NCI-H460 (cell line): ENCODE measurements at places on chromosomes 7 and 10. TPM values are rescaled to one million over a fixed set of nuclear protein-coding genes. Genes with fewer than 3 reads are reported as not detected.

- no peak for DNase-seq
Measured at GRCh38 chr10:47366181-47366631, 17.9 kb downstream of the ZNF488 start.

Gene NPY
- total RNA-seq, result not detected in 2 replicates

DNA sequence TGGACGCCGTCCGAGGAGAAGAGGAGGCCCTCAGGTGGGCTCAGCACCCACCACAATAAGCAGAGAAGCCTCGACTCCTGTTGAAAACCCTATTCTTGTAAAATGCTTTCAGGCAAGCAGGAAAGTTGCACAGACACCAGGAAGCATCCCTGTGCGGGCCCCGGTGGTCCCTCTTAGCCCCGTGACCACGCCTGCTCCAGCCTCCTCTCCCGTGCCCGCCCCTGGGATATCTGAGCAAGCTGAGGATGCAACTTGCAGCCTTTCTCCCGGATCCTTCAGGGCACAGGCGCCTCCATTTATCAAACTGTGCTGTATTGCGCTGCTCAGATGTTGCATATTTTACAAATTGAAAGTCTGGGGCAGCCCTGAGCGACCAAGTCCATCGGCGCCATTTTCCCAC, 72.7 kb downstream of the CFAP46 start:
- no peak for DNase-seq

Gene TECPR1
- 8.8 and 10.5 TPM in 2 replicates for total RNA-seq

DNA sequence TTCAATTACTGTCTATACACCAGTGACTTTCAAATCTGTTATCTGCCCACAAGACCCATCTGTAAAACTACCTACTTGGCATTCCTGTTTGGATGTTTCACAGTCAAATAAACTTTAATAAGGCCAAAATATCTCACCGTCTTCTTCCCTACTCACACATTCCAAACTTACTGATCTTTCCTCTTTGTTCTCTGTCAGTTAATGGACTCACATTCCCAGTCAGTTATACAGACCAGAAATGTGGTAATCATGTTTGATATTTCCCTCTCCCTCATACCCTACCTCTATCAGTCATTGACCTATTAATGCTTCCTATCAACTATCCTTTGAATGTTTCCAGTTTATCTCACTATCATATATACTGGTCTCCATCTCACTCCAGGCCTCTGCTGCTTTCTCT, 28.5 kb upstream of the HDAC9 start:
- DNase-seq, result no peak

DNA sequence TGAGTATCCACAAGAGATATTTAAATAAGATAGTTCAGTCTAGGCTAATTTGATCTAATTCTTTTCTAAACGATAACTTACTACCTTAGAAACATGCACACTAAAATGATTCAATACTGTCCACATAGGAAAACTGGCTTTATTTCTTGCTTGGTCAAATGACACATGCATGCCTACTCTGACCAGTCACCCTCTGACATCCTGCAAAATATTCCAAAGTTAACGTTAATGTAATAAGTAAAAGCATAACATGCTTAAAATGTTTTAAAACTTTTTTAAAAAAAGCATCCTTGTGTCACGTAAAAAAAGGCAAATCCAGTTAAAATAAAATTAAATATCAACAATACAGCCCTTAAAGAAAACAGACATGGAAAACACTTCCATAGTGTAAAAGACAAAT, 70.2 kb downstream of the UBE2H start:
- DNase-seq, result no peak

- DNase-seq, result no peak
Measured at GRCh38 chr10:28217848-28218247, 85.0 kb downstream of the MPP7 start.

DNA sequence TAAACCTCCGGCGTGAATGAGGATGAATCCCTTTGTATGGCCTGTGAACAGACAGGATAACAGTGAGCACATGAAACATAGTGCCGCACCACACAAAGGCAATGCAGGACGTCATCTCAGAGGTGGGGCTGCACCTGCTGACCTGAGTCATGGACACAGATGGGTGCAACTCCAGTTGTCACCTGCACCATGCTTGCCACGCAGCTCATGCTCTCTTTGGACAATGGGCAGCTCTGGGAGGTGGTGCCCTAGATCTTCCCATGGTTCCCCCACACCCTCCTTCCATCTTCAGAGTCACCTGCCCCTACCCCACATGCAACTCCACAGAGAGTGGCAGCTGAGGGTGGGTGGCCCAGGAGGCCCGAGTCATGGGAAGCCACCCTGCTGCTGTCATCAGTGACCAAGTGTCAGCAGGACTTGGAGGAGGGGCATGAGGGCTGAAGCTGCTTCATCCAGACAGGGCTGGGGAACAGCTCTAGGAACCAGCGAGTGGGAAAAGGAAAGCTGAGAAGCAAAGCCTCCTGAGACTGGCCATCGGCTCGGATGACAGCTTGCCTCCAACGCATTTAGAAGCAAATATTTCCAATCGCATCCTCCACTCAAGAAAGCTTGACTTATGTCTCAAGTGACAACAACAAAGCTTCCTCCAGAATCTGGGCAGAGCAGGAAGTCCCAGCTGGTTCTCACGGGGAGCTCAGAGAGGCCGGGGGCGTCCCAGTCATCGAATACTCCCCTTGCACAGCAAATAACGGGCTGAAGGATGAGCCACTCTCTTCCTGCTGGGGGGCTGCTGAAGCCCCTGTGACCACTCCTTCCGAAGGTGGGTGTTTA, 27.1 kb downstream of the VIPR2 start:
- no peak for DNase-seq

DNA sequence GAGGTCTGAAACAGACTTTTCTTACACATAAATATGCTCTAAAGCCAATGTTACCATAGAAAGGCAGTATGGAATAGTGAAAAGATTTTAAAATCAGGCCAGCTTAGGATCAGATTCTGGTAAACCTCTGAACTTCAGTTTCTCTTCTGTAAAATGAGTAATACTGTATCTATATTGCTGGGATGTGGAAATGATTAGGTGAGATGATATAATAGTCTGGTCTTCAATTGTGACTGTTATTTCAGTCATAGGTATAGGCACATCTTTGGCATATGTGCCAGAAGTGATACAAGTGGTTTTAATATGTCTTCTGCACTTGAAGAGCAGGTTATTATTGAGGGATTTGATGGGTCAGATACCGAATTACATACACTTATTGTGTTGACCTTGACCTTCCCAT, 7.2 kb downstream of the ZNF277 start:
- DNase-seq, result no peak

- DNase-seq, result no peak
Measured at GRCh38 chr7:1057416-1058291, 13.3 kb downstream of the GPR146 start.

DNA sequence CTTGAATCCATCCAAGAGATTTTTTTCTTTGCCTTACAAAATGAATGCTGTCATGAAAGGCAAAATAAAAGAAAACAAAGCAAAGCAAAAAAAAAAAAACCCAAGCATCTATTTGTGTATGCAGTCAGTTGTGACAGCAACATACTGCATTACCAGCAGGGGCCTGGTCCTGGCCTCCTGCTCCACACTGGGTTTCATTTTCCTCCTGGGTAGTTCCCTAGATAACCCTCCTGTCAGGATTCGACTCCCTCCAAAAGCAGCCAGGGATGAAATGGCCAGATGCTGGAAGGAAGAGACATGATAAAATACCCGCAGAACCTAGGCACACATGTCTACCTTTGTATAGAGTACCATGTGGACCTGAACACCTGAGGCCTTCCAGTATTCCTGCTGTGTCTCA, 148.6 kb downstream of the NRCAM start:
- no peak for DNase-seq

- DNase-seq, result no peak
Measured at GRCh38 chr7:20735346-20736065, 51.2 kb downstream of the SP8 start.

- no peak for DNase-seq
Measured at GRCh38 chr10:24132741-24133140, 76.2 kb upstream of the KIAA1217 start.

DNA sequence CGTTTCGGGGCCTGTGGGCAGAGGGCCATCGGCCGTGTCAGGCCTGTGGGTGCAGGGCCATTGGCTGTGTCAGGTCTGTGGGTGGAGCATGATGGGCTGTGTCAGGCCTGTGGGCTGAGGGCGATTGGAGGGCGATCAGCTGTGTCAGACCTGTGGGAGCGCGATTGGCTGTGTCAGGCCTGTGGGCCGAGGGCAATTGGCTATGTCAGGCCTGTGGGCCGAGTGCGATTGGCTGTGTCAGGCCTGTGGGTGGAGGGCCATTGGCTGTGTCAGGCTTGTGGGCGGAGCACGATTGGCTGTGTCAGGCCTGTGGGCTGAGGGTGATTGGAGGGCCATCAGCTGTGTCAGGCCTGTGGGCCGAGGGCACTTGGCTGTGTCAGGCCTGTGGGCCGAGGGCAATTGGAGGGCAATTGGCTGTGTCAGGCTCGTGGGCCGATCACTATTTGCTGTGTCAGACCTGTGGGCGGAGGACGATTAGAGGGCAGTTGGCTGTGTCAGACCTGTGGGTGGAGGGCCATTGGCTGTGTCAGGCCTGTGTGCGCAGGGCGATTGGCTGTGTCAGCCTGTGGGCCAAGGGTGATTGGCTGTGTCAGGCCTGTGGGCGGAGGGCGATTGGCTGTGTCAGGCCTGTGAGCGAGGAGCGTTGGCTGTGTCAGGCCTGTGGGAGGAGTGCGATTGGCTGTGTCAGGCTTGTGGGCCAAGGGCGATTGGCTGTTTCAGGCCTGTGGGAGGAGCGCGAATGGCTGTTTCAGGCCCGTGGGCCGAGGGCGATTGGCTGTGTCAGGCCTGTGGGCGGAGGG, 54.1 kb downstream of the DYNC2I1 start:
- DNase-seq, result no peak

DNA sequence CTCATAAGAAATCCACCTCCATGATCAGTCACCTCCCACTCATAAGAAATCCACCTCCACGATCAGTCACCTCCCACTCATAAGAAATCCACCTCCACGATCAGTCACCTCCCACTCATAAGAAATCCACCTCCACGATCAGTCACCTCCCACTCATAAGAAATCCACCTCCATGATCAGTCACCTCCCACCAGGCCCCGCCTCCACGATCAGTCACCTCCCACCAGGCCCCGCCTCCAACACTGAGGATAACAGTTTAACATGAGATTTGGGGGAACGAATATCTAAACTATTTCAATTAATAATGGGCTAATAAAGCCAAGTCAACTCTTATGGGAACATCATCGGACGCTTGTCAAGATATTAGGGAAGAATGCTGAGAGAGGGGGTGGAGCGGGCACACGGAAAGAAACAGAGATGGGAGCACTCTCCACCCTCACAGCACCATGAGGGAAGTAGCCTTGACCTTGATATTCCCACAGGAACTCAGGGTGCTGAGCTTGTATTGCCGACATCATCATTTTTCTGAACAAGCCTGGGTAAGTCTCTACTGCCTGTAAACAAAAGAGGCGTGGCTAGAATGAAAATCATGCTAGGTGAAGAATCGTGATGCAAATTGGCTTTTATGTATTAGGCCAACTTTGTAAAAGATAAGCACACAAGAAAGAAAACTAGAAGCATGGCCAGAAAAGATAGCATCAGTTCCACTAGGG, 303.5 kb upstream of the KLF6 start:
- DNase-seq, result no peak

Gene SEMA3A
- 61.7 and 73.9 TPM in 2 replicates for total RNA-seq

- DNase-seq, result peak; percentile 74
Measured at GRCh38 chr10:132023092-132023811, 41.5 kb upstream of the BNIP3 start.

GRCh38 chr7:2326951-2327350, 12.7 kb upstream of the SNX8 start:
- DNase-seq, result no peak

- DNase-seq, result peak; percentile 74
Measured at GRCh38 chr7:142603870-142604448, 145.3 kb upstream of the PRSS1 start.

- DNase-seq, result no peak
Measured at GRCh38 chr10:97224483-97225435, 39.0 kb upstream of the SLIT1 start.

Gene HACD1
- total RNA-seq, result 43.5 and 44.2 TPM in 2 replicates

DNA sequence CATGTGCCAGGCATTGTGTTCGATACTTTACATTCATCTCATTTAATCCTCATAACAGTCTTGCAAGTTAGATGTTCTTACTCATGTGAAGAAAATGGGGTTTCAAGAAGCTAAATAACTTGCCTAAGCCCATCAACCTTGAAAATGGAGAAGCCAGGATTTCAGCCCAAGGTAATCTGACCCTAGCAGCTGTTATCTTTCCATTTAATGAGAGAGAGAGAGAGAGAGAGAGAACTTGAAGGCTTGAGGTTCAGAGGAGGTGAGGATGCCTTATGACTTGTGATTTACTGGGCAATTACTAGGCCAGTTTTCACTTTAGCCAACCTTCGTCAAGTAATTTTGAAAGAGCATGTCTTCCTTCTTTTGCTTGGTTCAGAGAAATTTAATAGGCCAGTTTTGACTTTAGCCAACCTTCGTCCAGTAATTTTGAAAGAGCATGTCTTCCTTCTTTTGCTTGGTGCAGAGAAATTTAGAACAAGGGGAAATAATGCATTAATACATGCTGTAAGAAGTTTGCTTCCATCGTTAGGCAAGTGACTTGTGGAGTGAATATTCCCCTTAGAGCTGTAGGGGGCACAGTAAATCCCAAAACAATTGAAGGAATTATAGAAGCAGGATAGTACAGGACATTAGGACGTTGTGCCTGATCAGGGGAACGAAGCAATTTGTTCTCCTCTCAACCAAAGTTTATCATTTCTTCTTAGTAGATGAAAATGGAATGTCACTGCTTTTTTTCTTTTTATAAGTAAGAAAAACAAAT, 143.0 kb upstream of the BMPER start:
- no peak for DNase-seq

DNA sequence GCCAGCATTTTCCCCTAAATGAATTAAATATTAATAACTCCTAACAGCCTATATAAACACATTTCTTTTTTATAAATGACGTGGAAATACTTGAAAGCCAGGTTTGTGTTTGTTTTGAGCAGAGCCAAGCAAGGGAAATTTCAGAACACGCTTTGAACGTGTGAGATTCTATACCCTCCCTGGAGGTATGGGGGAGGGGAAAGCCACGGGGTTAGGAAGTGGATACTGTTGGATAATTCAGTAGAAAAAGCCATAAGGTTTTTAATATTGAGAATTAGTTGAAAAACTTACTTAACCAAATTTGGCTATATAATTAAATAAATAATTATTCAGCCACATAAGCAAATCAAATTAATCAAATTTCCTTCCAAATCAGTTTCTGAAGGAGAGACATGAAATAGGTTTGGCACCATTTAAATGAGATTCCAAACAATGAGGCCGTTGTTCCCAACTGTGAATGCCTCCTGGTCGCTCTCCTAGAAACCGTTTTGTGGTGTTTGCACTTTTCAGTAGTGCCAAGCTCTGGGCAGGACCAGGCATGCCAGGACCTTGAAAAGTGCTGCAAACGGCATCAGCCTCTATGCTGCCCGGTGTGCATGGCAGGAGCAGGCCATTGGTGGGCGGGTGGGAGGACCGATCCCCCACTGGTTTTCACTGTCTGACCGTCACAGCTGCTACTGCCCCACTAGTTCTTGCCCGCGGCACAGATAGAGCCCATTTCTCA, 88.1 kb downstream of the SEPTIN14 start:
- no peak for DNase-seq

DNA sequence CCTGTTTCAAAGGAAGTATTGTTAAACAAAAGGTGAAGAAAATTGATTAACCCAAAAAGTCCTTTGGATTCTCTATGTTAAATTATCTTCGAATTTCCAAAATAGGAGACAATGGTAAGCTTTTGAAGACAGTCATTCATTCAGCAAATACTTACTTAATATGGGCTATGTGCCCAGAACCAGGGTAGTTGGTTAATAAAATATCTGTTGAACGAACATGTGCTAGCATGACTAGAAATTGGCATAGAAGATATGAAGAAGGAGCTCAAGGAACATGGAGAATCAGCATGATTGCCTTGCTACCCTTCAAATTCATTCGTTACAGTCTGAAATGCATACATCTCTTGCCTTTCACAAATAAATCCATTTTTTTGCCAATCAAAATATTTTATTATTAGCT, 123.1 kb upstream of the RHEB start:
- DNase-seq, result no peak
